Fibroblast of skin of abdomen (primary cell): ENCODE measurements at places on chromosomes 1 and 21.
A peak's percentile ranks its signal among the peaks of the same experiment; 100 is the strongest.

- DNase-seq, result no peak
Observed at GRCh38 chr1:90716552-90717355, at the start of gene BARHL2. Gene BARHL2, minus strand, starts transcription at chr1:90717302. Its CDS starts 107 bp downstream, at chr1:90717195.

DNA sequence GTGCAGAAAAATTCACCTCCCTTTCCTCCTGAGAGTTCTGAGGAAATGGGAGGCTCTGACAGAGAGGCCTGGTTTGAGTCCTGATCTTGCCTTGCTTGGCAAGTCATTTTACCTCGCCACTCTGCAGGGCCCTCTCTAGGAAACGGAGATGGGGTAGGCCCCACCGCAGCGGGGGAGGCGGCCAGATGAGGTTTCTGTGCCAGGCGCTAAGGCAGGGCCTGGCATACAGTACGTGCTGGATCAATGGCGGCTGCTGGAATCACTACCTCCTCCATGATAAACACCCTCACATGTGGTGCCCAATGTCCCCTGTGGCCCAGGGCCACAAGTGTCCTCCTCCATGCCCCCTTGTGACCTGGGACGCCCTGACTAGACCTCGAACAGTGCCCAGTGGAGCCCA, 499 bp upstream of the PLEKHG5 start:
- no peak for DNase-seq

- DNase-seq, result no peak
Observed at GRCh38 chr1:210010161-210010560, 72.1 kb downstream of the SYT14 start.

DNA sequence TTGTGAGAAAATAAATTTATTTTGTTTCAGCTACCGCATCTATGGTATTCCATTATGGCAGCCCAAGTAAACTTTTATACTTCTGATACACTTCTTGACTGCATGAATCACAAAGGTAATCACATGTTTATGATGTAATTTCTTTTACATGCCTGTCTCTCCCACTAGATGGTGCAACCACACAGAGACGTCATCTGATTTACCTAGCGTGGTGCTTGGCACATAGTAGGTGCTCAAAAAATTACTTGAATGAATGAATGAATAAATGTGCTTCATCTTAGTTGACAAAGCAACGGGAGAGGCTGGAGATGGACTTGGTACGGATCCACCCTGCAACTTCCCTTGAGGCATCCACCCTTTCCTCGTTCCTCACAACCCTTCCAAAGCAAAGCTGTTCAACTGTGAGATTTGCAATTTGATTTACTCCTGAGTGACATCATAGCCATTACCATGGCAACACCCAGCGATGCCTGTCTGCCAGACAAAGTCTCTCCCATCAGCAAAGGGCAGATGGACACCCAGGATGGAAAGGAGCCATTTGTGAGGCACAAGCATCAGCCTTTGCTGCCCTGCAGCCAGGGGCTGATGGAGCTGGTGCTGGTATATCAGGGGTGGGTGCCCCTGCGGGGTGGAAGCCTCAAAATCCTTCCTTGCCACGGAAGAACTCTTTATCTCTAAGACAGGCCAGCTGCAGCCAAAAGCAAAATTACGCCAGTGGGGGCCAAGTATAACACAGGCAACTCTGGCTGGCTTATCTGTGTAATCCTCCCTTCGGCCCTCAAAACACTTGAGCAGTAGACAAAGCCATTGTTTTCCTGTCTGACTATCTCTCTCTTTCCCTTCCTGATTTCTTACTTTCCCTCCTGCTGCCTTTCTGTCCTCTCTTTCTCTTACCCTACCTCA, 18.9 kb upstream of the VWA5B1 start:
- DNase-seq, result no peak

DNA sequence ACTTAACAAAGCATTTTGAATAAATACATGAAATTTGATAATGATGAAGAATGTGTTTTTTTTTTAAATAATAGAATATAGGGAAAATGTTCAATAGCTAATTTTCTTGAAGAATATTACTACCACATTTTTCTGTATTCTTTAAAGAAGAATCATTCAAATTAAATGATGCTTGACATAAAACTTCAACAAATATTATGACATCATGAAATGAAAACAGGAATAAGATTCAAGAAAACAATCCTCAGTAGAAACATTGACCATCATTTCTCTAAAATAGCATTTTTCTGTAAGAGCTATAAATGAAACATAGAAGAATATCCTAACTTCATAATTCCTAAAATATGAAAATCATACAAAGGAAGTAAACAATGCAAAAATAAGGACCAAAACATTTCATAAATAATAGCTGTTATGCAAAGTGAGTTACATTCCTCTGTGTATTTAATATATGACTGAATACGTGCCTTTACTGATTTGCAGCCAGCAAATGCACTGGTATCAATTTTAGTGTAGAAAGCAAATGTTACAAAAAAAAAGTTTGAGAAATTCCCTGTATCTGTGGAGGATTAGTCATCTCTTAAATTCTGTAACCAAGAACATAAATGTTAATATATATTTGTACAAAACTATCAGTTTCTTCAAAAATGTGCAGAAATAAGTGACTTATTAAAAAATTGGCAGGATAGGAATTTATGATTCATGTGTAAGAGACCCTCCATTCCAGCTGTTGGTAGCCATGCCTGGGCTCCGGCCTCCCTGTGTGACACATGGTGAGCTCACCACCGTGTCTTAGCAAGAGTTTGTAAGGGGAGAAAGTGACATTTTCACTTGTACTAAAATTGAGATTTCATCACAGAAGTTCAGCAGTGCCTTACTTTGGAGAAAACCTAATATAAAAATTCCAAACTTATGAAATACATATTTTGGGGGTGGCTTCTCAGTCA, 15.0 kb upstream of the PTPN14 start:
- peak; percentile 89 for DNase-seq

- DNase-seq, result peak; percentile 75
Observed at GRCh38 chr21:32044205-32045180, 171.7 kb downstream of the HUNK start.

DNA sequence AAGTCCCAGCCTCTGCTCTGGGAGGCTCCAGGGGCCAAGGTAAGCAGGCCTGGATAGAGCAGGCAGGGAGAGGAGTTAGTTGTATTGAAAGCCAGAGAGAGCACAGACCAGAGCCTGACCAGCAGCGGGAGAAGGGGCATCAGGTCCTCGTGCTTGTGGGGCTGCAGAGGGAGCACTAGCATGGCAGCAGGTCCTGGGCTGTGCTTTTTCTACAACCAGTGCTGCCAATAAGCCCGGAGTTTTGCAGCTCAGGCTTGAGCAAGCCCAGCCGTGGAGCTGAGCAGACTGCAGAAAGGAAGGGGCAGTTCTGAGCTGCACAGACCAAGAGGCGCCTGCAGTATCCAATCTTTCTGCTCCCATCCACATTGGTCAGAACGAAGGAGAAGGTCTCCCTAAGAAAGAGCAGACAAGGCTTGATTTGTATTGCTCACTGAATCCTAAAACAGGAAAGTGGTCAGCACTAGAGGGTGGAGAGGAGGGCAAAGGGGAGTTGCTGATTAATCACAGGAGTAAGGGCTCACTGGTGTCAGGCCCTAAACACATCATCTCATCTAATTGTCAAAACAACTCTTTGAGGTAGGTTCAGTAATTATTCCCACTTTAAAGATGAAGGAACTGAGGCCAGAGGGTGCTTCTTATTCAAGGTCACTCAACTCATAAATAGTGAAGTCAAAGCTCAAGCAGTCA, 2.7 kb downstream of the DENND2D start:
- DNase-seq, result no peak

DNA sequence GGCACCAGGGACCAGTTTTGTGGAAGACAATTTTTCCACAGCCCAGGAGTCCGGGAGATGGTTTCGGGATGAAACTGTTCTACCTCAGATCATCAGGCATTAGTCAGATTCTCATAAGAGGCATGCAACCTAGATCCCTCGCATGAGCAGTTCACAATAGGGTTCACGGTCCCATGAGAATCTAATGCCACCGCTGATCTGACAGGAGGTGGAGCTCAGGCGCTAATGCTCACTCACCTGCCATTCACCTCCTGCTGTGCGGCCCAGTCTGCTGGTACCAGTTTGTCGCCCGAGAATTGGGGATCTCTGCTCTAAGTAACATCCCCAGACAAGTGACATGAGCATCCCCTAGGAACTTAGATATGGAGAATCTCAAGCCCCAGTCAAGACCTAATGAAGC, 180.7 kb downstream of the COQ8A start:
- no peak for DNase-seq

GRCh38 chr1:197464044-197464443, 196.0 kb downstream of the CRB1 start:
- DNase-seq, result peak; percentile 93

GRCh38 chr1:237763137-237763536, 127.6 kb downstream of the ZP4 start:
- DNase-seq, result no peak

- no peak for DNase-seq
Observed at GRCh38 chr1:54248966-54249365, 49.0 kb downstream of the MRPL37 start.

GRCh38 chr1:159869173-159869572, 6.7 kb upstream of the VSIG8 start:
- DNase-seq, result peak; percentile 50

GRCh38 chr1:177010211-177010825, 154.2 kb downstream of the ASTN1 start:
- DNase-seq, result no peak

DNA sequence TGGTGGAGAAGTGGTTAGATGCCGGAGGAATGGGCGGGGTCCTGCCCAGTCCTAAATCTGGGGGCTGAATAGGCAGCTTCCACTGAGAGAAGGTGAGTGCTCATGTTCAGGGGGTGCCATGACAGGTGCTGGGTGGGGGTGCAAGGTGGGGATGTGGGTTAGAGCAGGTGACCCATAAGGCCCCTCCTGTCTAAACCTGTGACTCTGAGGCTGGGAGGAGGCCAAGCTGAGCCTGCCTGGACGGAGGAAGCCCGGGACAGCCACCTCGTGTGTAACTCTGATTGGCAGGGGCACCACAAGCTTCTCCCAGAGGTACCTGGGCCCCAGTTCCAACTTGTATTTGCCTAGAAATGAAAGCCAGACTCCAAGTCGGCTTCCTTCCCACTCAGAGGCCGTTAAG, 10.7 kb downstream of the GPR157 start:
- DNase-seq, result no peak

DNA sequence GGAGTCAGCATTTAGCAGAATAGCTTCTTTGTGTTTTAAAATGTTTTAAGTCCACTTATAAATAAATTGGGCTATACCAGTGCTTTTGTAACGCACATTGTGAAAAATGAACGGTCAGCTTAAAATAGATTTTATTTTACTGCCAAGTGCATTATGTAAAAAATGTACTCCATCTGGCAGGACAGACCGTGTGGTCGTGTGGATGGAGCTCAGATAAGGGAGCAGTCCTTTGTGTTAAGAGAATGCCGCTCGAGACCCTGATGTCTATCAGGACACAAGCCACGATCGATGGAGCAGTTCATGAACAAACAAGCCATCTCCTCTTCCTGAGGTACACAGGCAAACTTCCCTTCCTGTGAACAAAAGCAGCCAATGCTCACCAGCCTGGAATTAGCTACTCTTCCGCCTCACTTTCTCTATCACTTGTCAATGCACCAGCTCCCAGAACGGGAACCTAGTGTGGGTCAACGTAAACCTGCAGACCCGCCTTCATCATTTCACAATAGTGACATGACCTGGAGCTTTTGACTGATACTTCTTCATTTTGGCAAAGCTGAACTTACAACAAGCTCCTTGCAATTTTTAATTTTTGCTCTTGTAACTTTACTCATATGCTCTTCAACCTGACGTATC, 243.5 kb downstream of the TGFB2 start:
- no peak for DNase-seq

GRCh38 chr1:30638811-30639210, 84.6 kb downstream of the MATN1 start:
- no peak for DNase-seq
